Urothelium cell line (cell line): ENCODE measurements at places on chromosomes 1 and 21.

DNA sequence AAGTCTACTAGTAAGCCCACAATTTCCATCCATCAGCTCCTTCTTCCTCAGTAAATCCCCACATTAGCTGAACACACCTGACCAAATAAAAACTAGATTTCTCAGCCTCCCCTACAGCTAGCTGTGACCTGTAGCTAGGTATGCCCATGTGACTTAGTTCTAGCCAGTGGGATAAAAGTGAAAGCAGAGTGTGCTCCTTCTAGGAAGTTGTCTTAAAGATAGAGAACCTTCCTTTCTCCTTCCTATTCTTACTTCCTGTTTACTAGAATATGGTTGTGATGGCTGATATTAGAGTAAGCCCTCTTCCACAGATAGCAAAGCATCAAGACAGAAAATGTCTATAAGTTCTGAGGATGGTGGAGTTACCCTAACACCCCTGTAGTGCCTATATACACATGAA lies 67.0 kb downstream of the PIK3R3 start:
- no peak for DNase-seq

GRCh38 chr1:116991171-116991845 lies 10.3 kb upstream of the CD101 start:
- DNase-seq = no peak

DNA sequence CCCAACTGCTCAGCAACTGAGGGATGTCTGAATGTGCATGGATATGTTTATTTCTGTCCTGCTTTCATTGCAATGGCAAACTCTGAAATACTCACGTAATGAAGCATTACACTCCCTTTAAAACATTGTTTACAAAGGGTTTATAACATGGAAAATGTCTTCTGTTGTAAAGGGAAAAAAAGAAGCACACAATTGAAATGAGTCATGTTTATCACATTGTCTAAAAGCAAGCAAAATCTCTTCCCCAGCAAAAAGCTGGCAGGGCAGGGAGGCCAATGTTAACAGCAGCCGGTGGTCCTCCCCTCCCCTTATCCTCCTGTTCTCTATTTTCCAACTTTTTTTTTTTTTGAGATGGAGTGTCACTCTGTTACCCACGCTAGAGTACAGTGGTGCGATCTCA lies 3.9 kb upstream of the EFNA1 start:
- no peak for DNase-seq

- DNase-seq = no peak
These were observed 366.2 kb upstream of the ADAMTS5 start for GRCh38 chr21:27333096-27333495.

DNA sequence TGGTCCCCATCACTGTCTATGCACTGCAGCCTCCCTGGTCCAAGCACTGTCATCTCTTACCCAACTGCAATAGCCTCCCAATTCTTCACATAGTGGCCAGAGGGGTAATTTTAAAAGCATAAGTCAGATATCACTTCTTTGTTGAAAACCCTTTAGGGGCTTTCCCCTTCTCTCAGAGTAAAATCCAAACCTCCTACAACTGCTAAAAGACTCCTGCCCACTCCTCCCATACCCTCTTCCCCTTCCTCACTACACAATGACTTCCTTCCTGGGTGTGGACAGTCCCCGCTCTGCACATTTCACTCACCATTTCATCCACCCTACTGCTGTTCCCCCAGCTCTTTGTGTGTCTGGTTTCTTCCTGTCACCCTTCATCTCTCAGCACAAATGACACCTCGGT lies 8.3 kb downstream of the MCOLN2 start:
- DNase-seq = no peak

GRCh38 chr1:166703141-166703540 lies 136.1 kb upstream of the POGK start:
- DNase-seq = no peak

DNA sequence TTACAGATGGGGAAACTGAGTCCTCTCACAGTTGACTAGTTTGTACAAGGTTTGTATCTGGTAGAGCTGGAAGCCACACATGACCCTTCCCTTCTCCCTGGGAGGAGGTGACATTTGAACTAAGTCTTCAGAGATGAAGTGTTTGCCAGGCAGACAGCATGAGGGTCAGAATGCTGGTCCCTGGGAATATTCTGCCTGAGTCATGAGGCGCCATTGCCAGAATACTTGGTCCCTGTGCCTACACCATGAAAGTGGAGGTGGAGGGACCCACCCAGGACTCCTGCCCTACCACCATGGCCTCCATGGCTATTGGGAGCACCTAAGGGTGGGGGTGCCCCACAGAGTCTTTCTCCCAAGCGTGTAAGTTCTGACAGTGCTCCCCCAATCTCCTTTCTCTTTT lies 7.0 kb downstream of the RPS6KA1 start:
- DNase-seq = no peak

DNA sequence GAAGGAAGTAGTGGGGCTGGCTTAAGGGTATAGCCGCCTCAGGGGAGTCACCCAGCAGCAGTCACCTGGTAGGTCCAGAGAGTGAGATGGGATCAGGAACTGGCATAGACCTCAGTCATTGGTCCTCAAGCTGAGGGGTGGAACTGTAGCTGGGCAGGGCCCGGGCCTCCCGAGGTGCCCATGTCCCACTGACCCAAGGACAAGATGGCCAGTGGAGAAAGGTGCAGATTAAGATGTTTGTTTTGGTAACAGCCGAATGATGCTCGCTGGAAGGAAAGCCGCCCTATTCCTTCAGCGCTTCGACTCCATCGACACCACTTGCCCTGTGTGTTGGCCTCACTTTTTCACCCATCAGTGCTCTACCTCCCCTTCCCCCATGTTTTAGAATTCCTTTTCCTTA lies 16.4 kb downstream of the COL9A2 start:
- DNase-seq = no peak

DNA sequence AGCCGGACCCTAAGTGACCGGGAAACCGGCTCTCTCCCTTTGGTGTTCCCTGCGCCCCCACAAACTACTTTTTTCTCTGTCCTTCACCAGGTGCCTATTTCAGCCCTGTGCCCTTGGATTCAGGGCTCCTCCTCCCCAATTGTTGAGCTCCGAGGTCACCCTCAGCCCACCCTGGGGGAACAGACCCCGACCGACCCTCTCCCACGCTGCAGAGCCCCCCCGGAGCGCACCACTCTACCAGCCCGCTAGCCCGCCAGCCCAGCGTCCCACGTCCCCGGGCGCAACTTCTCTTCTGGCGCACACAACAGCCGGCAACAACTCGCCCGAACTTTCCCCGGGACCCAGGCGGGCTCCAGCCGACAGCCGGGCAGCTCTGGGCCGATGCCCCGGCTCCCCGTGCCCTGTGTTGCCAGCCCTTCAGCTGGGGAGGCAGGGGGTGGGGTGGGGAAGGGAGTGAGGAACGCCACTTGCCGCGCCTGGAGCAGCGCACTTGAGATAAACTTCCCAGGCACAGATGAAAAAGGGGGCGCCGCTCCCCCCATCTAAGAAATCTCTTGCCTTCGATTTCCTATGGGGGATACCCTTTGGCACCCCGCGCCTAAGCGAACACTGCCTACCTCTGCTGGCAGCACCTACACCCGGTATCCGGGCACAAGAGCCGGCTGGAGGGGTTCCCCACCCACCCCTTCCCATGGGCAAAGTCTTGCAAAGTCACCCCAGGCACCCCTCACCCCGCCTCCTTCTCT lies 997 bp downstream of the CASZ1 start:
- no peak for DNase-seq

DNA sequence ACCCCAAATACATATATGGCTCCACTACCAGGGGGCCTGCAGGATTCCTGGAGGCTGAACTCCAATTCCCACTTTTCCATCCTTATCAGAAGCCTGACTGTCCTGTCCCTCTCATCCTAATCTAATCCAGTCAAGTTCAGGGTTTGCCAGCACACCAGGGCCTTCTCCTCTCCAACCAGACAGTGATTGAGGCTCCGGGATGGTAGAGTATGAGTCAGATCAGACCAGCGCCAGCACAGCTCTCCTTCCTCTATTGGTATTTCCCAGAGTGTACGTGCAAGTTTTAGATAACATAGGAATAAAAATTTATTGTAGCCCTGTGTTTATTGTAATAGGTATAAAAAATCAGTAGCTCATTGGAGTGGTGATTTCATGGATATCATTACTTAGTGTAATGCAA lies 24.5 kb upstream of the RCSD1 start:
- DNase-seq = no peak

- DNase-seq = no peak
These were observed 55.0 kb downstream of the COL24A1 start for GRCh38 chr1:86101616-86102015.

- peak; percentile 85 for DNase-seq
These were observed 10.7 kb downstream of the FMOD start for GRCh38 chr1:203340112-203340790.

DNA sequence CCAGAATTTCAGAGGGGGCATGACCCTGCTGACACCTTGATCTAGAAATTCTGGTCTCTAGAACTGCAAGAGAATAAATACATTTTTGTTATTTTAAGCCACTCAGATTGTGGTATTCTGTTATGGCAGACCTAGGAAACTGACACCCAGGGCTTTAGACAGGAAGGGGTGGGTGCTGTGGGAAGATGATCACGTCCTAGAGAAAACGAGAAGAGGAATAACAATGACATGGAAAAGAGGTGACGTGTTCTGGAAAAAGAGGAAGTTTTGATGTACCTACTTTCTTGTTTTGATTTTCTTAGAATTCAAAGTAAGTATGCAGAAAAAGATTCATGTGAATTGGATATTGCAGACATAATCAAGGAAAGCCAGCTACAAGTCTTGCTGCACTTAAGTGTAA lies 232.9 kb upstream of the RUNX1 start:
- no peak for DNase-seq

GRCh38 chr1:203985676-203986075 lies 87.2 kb upstream of the SOX13 start:
- DNase-seq = no peak

DNA sequence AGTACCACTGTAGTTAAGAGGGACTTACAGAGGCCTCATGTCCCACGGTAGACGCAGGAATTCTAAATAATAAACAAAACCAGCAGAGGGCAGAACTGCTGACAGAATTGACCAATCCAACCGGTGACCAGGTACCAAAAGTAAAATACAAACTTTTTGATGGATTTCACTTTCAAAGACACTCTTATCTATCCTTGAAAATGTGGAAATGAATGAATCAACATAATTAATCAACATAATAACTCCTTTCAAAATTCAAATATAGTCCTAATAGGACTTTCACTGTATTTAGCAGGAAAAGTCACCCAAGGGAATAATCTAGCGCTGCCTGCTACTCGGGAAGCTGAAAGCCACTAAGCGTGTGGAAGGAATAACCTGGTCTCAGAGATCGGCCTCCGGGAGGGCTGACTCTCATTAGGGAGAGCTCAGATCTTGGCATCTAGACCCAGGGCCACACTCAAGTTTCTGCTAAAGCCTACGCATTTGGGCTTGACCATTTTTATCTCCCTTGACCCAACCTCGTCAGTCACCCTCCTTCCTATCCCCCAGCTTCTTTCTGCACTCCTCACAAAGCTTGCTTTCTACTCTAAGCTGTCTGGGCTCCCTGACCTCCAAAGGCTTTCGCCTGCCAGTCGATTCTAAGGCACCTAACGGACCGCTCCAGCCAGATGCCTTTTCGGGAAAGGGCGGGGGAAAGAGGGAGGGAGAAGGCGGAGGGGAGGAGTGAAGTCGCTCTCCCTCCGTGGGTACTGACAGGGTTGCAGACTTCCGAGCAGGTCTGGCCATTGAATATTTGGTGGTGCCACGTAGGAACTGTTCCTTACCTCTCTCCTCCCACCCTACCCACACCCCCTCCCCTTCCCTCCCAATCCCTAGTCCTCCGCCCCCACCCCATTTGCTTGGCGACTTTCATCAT lies 1.6 kb downstream of the COL11A1 start:
- peak; percentile 72 for DNase-seq

- DNase-seq = peak; percentile 36
These were observed 165.7 kb downstream of the NCAM2 start for GRCh38 chr21:21163904-21164303.

GRCh38 chr1:38028105-38028591 lies 15.6 kb downstream of the UTP11 start:
- no peak for DNase-seq

- DNase-seq = no peak
These were observed 33.2 kb downstream of the ROR1 start for GRCh38 chr1:63807046-63807445.

DNA sequence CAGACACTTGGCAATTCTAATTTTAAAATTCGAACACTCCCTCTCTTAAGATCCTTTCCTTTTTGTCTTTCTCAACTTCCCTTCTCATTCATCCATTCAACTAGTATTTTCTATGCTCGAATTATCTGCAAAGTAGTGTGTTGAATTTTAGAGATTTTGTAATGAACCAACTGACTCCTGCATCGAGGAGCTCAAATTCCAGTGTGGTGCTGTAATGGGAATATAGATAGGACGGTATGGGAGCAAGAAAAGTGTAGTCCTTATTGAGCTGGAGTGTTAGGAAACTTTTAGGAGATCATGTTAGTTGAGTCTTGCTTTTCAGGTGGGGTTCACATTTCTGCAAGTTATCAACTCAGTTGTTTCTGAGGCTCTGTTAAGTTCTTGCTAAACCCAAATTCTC lies 897.5 kb downstream of the TTLL7 start:
- DNase-seq = no peak

- DNase-seq = peak; percentile 75
These were observed 63.3 kb downstream of the FGGY start for GRCh38 chr1:59360170-59360569.

DNA sequence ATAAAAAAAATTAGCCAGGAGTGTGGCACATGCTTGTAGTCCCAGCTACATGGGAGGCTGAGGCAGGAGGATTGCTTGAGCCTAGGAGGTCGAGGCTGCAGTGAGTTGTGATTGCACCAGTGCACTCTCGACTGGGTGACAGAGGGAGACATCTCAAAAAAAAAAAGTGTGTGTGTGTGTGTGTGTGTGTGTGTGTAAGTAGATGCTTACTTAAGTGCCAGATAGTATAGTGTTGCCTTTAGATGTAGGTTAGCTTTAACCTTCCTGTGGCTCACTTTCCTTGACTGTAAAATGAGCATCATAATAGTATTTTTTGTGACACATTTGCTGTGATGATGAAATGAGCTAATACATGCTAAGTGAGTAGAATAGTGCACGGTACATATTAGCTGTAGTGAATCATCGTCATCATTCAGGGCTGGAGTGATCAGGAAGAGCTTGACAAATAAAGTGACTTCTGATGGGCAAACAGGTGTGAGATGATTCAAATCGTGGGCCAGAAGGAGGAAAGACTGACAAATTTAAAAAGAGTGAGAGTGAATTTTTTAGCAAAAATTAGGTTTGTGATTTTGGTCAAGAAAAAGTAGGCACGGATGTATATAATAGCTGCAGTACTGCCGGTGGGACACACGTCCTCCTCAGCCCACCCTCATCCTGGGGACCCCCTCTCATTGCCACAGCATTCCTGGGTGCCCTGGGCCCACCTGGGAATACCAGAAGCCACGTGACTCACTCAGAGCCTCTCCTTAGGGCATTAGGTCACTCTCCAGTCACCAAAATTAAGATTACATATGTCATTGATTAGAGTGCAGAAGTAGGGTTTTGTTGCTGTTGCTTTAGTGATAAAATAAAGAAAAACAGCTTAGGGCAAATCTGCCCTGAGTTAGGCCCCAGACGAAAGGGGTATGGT lies 33.9 kb downstream of the EIF2D start:
- DNase-seq = no peak
